ENCODE measurements at places on chromosomes 16 and 17. TPM values are rescaled to one million over a fixed set of nuclear protein-coding genes. Genes with fewer than 3 reads are reported as not detected.

PIK3R5 gene
- total RNA-seq = not detected

MARCHF10 gene
- 0.16 TPM for total RNA-seq

OTOP2 gene
- not detected for total RNA-seq

SMPD3 gene
- total RNA-seq = not detected

ORMDL3 gene
- total RNA-seq = 20.9 TPM

KRT23 gene
- total RNA-seq = not detected

ZC3H18 gene
- 18.7 TPM for total RNA-seq

CDH5 gene
- 0.23 TPM for total RNA-seq

CCL7 gene
- not detected for total RNA-seq

EVPL gene
- not detected for total RNA-seq

TP53TG3D gene
- total RNA-seq = 1.1 TPM

PNMT gene
- not detected for total RNA-seq

TP53TG3F gene
- total RNA-seq = not detected

HOXB1 gene
- not detected for total RNA-seq

MPP2 gene
- total RNA-seq = 0.37 TPM

KRT40 gene
- total RNA-seq = not detected

KRTAP4-6 gene
- total RNA-seq = not detected

GTF3C1 gene
- 65.0 TPM for total RNA-seq

WNT9B gene
- total RNA-seq = not detected

GNG13 gene
- not detected for total RNA-seq

Data from HT1080 (cell line).